Daoy (cell line): ENCODE measurements at places on chromosomes 6 and 20.

DNA sequence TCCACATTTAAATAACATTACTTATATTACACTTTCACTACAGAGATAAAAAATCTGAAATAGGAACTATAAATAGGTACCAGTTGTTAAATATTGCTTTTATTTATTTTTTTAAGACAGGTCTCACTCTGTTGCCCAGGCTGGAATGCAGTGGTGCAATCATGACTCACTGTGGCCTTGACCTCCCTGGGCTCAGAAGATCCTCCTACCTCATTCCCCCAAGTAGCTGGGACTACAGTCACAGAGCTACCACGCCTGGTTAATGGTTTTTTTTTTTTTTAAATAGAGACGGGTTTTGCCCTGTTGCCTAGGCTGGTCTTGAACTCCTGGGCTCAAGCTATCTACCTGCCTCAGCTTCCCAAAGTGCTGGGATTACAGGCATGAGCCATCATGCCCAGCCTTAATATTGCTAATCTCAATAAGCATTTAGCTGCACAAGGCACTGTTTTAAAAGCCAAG is 17.3 kb downstream of the EEF1E1 start:
- DNase-seq: peak; percentile 98

DNA sequence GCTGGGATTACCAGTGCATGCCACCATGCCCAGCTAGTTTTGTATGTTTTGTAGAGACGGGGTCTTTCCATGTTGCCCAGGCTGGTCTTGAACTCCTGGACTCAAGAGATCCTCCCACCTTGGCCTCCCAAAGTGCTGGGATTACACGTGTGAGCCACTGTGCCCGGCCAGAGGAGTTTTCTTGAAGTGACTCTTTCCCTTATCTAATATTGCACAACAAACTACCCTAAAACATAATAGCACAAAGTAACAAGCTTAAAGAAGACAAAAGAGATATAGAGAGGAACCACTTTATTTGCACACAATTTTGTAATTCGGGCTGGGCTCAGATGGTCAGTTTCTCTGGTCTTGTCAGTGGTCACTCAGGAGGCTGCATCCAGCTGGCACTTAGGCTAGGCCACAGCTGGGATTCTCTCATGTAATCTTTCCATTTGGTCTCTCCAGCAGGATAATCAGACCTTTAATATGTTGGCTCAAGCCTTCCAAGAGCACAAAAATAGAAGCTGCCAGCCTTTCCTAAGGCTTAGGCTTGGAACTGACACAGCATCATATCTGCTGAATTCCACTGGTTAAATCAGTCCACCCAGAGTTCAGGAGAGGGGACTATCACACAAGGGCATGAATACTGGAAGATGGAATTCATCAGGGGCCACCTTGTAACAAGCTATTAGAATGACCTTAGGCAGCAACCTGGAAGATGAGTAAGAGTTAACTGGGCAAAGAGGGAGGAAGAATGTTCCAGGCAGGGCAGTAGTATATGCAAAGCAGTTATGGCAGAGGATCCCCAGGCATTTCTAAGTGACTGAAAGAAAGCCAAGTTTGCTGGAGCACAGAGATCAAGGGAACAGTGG is 56.7 kb upstream of the PNRC1 start:
- DNase-seq: no peak

GRCh38 chr6:126722411-126722810 is 382.5 kb downstream of the CENPW start:
- DNase-seq: no peak

- no peak for DNase-seq
Measured at GRCh38 chr6:27911956-27912446, at the start of gene OR2B2. OR2B2 (minus strand) TSS chr6:27912396; CDS start chr6:27912319, 77 bp downstream.

DNA sequence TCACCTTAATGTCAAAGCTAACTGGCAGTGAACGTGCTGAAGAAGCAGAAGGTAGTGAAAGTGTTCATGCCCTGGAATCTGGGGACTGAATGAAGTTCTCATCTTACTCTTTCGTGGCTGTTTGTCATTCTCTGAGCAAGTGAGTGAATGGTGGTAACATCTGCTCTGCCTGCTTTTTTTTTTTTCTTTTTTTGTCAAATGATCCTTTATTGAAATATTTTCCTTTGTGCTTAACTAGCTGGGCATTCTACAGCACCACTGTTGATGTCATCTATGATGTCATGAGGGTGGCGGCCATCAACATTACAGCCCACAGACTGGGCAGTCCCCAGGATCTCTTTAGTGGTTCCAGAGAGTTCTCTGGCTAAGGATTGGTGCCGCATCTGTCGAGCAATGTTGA is 65.2 kb downstream of the RIN2 start:
- DNase-seq: no peak

- no peak for DNase-seq
Measured at GRCh38 chr6:34638834-34639736, 57.5 kb downstream of the ILRUN start.

GRCh38 chr6:12279322-12280091 is 10.7 kb upstream of the EDN1 start:
- no peak for DNase-seq

DNA sequence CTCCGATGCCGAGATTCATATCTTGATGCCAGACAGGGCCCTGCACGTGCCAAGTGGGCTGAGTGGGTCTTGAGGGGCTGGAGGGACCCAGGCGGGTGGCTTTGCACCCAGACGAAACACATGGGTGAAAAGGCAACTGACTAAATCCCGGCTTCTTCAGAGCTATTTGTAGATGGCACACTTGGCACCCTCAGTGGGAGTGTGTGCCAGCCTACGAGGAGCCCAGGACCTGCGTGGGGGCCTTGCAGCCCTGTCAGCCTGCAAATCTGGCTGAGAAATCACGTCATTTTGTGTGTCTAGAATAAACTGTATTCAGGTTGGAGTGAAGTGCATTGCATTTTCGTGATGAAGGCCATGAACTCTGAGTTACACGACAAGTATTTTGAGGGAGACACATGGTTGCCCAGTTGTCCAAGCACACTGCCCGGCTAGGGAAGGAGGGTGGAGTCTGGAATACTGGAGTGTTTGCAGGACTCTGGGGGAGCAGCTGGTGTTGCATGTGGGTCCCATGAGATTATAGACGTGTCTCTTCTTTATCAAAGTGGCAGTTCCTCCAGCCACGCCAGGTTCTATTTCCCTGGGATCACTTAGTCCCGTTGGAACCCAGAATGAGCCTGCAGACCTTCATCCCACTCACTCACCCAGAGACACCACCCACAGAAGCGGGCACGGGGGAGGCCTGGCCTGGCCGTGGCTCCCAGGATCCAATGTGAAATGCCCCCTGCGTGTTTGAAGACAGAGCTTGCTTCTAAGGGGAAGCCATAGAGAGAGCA is 60.2 kb downstream of the DLL1 start:
- no peak for DNase-seq

DNA sequence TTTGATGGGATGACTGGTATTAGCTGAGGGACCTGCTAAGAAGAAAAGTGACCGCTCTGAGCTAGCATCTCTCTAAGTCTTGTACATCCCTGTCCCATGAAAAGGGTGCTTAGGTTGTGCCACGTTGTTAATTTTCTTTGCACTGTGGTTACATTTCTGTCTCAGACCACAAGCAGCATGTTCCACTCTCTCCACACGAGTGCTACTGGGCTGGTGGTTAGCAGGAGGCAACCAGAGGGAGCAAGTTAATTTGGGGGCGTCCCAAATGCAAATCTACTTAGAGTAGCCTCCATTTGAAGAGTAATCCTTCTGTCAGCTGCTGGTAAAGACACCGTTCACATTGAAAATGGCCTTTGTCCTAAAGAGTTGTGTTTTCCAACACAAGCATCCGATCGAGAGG is 3.4 kb upstream of the SCML4 start:
- DNase-seq: no peak

GRCh38 chr20:41998539-41999341 is 380.6 kb upstream of the CHD6 start:
- DNase-seq: no peak

DNA sequence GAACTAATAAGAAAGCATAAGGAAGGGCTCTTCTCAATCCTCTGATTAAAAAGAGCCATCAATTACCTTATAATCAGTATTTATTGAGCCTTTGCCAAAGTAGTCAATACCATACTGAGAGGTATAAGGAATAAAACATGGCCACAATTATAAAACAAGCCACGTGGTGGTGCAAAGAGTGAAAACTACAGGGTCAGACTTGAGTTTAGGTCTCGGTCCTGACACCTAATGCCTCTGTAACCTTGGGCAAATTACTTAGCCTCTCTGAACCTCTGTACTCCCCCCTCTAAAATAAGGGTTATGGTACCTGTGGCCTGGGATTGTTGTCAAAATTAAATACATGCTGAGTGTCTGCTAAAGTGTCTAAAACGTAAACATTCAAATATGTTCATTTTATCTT is 11.8 kb downstream of the TRIM10 start:
- no peak for DNase-seq

DNA sequence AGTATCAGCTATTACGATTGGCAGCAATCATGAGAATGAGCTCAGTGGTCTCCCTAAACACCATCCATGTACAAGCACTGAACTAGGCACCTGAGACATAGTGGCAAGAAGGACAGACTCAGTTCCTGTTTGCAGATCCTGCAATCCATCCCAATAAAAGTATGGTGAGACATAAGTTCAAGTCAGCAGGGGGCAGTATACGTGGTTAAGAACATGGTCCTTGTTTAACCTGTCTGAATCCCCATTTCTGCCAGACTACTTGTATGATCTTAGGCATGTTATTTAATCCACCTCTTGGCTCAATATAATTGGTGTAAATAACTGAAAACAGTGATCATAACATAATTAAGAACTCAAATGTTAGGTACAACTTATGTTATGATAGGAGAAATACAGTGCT is 33.2 kb upstream of the PNISR start:
- peak; percentile 16 for DNase-seq
